ENCODE measurements at places on chromosomes 3 and 15.

- DNase-seq: no peak
Measured at GRCh38 chr3:127212711-127213110, 19.8 kb downstream of the PRR23E start.

GRCh38 chr3:126913524-126913923, 69.4 kb upstream of the PLXNA1 start:
- DNase-seq: no peak

GRCh38 chr3:178586076-178586475, 49.8 kb downstream of the KCNMB2 start:
- no peak for DNase-seq

- no peak for DNase-seq
Measured at GRCh38 chr3:182519569-182519968, 273.7 kb upstream of the ATP11B start.

GRCh38 chr3:120645083-120645845, 36.8 kb downstream of the HGD start:
- no peak for DNase-seq

DNA sequence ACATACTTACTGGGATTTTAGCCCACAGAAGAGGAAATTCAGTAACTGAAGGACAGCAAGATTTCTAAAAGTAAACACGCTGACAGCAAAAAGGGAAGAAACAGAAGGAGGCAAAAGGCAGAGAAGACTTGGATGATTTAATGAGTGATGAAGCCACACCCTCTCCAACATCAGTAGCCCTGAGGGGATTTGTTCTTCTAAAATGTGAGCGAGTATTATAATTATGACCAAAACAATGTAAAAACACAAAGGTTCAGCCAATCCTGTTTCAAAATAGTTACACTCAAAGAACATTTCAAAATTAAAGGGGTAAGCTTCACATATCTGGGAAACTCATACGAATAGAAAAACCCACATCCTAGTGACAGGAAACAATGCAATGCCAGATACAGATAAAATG, 25.0 kb downstream of the MCCC1 start:
- no peak for DNase-seq

DNA sequence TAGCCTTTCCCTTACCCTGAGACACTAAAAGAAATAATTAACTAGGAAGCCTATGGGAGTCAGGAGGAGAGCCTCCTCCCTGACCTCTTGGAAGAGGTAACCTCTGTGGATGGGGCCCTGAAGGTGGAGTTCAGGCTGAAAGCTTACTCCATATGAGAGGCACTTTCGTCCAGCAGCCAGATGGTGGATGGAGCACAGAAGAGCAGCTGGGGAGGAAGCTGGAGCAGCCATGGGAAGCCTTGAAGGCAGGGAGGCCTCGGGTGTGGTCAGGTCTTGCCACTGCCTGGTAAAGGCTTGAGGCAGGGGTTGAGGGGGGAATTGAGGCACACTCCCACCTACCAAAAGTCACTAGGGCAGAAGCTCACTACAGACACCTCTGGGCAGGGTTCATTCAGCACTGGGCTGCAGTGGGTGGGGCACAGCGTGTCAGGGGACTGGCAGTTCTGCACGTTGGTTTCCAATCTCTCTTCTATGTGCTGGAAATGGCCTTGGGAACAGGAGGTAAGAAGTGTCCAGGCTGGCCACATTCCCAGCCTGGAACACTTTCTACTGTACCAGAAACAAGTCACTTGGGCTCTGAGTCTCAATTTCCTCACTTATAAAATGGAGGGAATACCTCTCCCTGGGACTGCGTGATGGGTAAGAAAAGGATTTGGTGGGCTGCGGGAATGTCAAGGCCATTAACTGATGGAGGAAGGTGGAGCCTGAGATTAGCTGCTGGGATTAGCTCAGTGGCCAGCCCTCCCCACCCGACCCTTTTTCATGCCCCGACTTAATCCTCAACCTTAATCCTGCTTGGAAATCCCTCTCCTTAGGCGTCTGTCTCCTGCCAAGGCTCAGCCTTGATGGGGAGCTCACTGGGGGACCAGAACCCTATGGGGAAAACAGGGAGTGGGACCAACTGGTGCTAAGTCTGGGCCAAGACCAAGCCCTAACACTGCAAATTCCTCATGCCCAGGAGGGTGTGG, 5.4 kb downstream of the PCBP4 start:
- no peak for DNase-seq

DNA sequence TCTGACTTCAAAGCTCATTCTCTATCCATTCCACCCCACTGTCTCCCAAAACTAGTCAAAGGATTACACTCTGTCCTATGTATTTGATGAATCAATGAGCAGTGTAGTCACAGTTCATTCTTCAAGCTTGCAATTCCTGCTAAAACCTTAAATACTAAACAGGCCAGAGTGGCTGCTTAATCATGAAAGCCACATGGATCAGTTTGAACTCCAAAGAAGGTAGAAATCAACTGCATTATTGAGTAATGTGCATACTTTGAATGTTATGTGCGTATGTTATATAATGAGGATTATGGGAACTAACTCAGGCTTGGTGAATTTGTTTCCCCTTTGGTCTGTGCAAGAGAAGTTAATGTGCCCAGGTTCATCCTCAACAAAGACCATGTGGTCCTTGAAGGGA, 45.4 kb downstream of the PRICKLE2 start:
- DNase-seq: no peak

DNA sequence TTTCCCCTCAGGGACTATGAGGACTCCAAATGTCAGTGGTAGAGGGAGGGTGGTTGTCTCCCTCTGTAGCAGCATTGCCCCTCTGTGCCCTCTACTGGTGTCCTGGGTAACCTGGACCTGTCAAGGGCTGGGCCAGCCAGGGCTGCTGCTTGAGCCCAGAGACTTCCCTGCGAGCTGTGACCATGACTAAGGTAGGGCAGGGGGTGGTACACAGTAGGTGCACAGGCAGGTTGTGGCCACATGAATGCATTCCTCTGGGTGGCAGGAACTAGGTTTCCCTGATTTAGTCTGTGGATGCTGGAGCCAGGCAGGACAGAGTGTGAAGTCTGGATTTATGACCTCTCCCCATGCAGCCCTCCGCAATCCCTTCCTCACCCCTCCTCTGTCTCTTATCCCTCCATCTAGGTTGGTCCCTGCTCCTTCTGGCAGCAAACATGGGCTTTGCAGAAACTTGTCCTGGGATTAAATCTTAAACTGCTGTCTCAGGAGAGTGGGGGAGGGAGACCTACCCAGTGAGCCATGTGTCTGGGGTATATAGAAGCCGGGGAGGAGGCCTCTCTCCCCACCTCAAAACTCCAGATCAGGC, 8.7 kb upstream of the SEMA3F start:
- no peak for DNase-seq

DNA sequence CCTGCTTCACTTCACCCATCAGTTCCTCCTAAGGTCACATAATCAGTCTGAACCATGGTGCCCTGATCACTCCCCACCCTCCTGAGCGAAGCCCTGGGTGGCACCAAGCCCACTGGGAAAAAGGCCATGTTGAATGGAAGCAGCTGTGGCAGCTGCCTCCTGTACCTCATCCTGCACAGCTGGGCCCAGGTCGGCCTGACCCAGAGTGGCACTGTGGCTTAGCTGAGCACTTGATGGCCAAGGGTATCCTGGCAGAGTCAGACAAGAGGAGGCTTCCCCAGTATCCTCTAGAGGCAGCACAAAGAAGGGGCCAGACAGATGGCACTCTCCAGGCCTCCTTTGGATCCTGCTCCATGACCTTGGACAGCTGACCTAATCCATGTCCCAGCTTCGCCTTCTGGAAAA, 68.4 kb downstream of the TLE3 start:
- DNase-seq: no peak

- no peak for DNase-seq
Measured at GRCh38 chr3:187836823-187837770, 91.8 kb upstream of the BCL6 start.

- DNase-seq: peak; percentile 94
Measured at GRCh38 chr3:105473521-105474223, 107.0 kb downstream of the ALCAM start.

DNA sequence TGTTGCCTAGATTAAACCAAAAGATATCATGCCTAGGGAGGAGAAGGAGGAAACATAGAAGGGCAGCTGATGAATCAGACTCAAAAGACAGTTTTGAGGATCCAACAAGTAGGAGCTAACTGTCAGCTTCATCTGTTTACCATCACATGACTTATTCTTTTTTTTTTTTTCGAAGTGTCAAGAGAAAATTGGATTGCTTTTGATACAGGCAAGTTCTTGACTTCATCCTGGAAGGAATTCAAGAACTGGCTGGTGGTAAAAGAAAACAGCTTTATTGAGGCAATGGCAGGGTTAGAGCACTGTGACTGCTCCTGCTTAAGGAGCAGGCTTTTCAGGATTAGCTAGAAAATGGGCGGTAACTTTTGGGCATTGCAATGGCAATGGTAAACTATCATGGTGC, 227.5 kb upstream of the KCNMB2 start:
- DNase-seq: no peak

GRCh38 chr3:114120211-114120610, 58.6 kb downstream of the DRD3 start:
- DNase-seq: no peak

- no peak for DNase-seq
Measured at GRCh38 chr3:56916716-56917360, 115.1 kb upstream of the ARHGEF3 start.

DNA sequence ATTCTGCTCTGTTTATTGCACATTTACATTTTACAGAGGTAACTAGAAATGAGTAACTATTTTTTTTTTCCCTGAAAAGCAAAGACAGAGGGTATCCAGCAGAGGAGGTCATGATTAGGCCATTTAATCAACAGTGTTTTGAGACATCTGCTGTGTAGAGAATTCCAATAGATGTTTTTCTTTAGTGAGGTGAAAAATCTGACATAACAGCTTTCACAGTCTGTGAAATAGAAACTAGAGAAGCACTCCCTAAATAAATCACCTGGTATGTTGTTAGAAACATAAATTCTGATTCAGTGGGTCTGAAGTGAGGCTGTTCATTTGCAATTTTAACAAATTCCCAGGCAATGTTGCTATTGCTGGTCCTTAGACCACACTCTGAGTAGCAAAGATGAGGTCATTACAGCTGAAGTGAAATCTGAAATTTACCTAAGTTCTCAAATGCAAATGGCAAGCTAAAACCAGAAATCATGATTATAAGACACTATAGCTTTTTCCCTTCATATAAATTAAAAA, 329.2 kb upstream of the LRRC3B start:
- DNase-seq: no peak

DNA sequence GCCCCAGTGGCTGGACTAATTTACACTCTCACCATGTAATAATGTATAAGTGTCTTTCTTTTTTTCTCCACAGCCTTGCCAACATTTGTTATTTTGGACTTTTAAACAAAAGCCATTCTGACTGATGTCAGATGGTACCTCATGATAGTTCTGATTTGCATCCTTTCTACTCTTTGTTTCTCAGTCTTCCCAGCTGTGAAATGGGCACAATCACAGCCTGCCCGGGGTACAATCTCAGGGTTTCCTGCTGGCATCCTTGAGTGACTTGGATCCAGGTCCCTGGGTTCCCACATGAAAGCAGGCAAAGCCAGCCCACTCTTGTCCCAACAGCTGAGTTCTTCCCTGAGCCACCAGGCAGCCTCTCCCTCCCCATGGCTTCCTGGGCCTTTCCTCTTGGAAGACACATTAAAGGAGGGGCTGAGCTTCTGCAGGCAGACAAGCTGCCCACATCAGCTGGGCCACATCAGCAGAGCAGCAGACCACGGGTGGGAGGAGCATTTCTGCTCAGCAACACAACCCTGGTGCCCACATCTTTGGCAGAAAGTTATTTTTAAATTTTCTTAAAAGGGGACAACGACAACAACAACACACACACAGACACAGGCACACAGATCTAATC, 82.0 kb downstream of the MYLK start:
- DNase-seq: no peak

DNA sequence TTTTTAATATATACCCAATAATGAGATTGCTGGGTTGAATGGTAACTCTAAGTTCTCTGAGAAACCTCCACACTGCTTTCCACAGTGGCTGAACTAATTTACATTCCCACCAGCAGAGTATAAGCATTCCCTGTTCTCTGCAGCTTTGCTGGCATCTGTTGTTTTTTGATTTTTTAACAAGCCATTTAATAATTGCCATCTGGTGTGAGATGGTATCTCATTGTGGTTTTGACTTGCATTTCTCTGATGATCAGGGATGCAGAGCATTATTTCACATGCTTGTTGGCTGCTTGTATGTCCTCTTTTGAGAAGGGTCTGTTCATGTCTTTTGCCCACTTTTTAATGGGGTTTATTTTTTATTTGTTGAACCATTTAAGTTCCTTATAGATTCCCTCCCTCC, 75.0 kb upstream of the EPHB3 start:
- DNase-seq: no peak

GRCh38 chr3:34882764-34883163, 756.6 kb upstream of the ARPP21 start:
- no peak for DNase-seq

GRCh38 chr3:152879130-152879789, 44.3 kb downstream of the P2RY1 start:
- no peak for DNase-seq

- no peak for DNase-seq
Measured at GRCh38 chr3:122024800-122025199, 2.8 kb upstream of the ILDR1 start.

Measured in non-pigmented ciliary epithelial cell (primary cell).